Lung (tissue), 17 donors: ENCODE measurements at places on chromosomes 4 and X.

DNA sequence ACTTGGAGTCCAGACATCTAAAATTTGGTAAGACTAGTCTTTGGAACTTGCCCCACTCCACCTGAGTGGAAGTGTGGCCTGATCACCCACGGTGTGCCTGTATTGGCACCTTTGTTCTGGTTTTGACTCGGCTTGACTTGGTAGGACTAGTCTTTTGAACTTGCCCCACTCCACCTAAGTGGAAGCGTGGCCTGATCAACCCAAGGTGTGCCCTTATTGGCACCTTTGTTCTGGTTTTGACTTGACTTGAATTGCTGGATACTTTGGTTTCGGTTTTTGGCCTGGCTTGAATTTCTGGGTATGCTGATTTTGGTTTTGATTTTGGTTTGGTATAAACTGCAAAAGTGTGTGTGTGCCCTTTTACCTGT is 44.7 kb upstream of the UGT2B7 start:
- no peak for DNase-seq

- DNase-seq: no peak
Measured at GRCh38 chr4:34485252-34485651, 1759.1 kb downstream of the ARAP2 start.

DNA sequence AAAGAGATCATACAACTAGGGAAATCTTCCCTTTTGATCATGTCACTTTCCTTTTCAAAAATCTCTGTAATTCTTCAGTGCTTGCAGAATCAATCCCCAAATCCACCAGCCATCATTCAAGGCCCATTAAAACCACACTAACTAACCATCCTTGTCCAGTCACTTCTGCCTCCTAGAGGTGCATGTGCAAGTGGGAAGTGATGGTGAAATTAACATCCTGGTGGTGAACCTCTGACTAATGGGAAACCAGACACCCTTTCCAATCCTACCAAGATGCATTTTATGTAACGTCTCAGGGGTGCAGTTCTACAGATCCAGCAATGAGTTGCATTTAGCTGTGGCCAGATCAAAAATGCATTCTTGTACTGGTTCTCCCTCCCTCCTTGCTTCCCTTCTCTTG is 341.8 kb downstream of the RAPGEF2 start:
- DNase-seq: no peak

DNA sequence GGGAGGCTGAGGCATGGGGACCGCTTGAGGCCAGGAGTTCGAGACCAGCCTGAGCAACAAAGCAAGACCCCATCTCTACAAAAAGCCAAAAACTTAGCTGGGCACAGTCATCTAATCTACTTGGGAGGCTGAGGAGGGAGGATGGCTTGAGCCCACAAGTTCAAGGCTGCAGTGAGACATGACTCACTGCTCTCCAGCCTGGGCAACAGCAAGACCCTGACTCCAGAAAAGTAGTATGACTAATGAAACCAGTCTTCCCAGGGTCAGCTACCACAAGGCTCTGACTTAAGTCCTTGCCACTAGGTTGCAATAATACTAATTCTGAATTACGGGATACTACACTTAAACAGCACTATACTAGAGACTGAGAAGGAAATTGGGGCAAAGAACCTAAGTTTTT is 33.1 kb downstream of the ERVMER34-1 start:
- no peak for DNase-seq

- DNase-seq: peak; percentile 74
Measured at GRCh38 chr4:7156761-7157488, 35.4 kb upstream of the SORCS2 start.
